ENCODE measurements at places on chromosomes 1 and 21.

- DNase-seq, result no peak
Observed at GRCh38 chr1:174469687-174470086, 21.9 kb downstream of the GPR52 start.

GRCh38 chr21:44657635-44658540 lies at the start of gene KRTAP12-3:
KRTAP12-3 (plus strand) TSS chr21:44657932; CDS start chr21:44657980, 48 bp downstream.
- DNase-seq, result no peak

DNA sequence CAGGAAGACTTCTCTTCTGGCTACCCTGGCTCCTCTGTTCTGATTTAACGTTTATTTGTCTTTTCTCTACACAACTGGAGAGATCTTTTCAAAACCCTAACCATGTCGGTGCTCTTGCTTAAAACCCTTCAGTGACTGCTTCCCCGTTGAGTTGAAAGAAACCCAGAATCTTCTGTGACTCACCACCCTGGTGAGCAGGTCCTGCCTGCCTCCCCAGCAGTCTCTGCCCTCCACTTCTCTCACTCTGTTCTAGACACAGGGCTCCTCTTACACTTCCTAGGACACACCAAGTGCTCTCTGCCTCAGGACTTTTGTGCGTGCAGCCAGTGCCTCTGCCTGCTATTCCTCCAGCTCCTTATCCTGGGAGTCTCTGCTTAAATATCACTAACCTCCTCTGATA lies 131.4 kb downstream of the IER5 start:
- DNase-seq, result no peak

- peak; percentile 66 for DNase-seq
Observed at GRCh38 chr1:27366113-27366410, 699 bp downstream of the MAP3K6 start.

- no peak for DNase-seq
Observed at GRCh38 chr1:77514921-77515776, 167.3 kb downstream of the ZZZ3 start.

DNA sequence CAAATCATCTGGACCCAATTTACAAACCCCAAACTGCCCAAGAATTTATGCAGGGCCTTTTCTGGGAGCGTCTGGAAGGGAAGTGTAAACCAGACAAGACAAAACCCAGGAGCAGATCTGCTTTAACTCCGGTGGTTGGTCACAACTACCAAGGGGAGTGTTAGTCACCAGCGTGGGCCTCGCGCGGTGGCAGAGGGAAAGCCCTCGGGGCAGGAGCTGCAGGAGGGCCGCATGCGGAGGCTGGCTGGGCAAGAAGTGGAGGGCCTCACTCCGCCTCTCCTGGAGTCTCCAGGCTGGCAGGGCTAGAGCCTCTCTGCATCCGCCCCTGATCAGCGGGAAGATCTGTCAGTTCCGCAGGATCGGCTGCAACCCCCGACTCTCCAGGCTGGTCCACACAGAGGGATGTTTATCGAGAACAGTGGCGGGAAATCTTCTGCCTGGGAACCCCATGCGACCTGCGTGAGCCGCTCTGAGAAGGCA lies 2.0 kb downstream of the COL24A1 start:
- no peak for DNase-seq

DNA sequence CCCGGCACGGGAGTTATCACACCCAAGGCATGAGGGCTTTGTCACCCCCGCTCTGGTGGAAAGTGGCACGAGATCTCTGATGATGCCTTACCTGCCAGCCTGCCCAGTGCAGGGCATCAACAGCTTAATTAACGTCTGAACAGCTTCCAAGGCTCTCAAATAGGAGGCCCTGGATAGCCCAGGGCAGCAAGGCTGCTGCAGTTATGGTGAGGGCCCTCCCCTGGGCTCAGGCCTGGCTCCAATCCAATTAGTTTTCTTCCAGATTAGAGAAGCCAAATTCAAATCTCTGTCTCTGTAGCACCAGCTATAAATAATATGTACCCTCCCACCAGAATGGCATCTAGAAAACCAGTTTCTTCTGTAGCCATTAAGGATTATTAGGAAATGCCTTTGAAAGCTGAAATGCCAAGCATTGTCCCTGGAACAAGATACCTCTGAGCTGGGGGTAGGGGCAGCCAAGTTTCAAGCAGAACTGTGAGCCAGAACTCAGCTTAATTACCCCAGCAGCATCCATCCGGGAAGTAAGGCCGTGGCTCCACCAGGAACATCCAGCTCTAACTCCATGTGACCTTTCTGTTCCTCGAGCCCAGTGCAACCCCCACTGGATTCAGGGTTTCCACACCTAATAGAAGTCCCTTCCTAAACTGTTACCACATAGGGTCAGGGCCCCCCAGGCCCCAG lies 12.5 kb downstream of the QSOX1 start:
- DNase-seq, result no peak

DNA sequence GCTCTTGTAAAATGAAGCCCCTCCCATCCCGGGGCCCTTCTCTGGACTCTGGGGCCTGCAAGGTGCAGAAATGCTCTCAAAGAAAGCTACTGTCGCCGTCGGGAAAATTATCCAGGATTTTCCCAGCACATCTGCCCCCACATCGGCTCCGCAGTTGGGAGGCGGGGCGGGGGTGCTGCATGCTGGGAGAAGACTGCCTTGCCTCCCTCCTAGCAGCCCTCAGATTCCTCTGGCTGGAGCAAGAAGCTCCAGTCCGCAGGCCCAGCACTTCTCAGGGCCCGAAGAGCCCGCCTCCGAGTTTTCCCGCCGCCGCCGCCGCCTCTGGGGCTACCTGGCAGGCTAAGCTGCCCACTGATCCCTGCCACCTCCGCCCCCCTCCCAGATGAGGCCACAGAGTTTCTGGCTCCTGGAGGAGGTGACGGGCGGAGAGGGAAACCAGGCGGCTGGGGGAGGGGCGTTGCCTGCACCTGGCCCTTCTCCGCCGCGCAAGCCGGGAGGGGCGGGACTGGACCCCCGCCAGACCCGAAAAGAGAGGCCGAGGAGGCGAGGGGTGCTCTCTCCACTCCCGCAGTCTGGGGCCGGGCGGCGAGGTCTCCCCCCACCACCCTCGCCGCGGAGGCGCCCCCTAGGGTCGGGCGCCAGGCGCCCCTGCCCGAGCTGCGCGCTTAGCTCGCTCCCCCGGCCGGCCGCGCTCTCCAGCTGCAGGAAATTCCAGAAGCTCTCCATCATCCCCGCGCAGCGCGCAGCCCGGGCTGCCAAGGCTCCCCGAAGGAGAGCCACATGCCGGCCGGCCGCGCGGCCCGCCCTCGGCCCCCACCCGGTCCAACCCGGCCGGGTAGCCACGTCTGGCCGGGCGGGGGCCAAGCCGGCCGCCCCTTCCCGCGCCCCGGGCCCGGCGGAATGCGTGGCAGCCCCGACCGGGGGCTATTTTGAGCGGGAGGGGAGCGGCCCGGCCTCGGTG lies 28.8 kb downstream of the AHDC1 start:
- DNase-seq, result no peak

GRCh38 chr21:42500736-42501135 lies 4.7 kb upstream of the RSPH1 start:
- no peak for DNase-seq

DNA sequence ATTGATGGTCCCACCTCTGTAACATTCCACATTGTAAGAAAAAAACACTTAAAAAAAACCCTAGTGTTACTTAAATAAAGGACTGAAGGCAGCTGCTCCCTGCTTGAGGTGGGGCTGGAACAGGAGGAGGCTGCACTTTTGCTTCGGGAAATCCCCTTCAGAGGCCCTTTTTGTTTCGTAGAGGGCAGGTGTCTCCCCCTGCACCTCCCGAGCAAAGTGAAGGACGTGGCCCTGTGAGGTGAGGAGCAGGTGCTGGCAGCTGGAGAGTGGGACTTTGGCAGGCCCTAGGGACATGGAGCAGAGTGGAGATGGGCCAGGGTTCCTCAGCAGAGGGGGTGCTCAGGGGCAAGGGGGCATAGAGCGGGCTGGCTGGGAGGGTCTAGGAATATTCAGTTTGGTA lies 33.4 kb upstream of the WNT4 start:
- DNase-seq, result no peak

- no peak for DNase-seq
Observed at GRCh38 chr1:230284891-230285290, 141.2 kb downstream of the PGBD5 start.

DNA sequence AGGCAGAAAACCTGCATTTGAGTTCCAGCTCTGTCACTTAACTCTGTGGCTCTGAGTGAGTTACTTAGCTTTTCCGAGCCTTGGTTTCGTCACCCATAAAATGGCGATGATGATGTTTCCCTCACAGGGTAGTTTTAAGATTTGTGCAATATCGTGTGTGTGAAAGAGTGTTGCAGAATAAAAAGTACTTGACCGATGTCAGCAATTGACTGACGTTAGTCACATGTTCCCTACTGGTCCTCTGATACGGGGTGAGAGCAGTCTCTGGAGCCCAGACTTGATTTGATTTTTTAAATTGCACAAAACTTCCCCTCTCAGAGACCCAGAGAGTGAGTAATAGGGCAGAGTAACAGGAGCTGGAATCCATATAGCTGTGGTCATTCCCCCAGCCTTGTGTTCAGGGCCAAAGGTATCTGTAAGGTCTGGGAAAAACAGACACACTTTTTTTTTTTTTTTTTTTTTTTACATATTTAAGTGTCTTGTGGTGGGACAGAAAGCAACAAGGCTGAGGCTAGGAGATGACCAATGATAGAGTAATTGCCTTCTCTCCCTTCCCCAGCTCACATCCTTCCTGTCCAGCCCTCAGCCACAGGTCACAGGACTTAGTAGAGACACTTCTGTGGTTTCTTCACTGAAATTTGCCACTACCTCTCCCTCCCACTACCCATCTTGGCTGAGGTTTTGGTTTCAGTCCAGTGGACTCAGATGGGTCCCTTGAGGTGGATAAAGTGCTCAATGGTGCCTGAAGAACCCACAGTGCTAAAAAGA lies 2.0 kb downstream of the FCER1G start:
- no peak for DNase-seq

GRCh38 chr1:151553659-151554058 lies 13.6 kb downstream of the TUFT1 start:
- DNase-seq, result no peak

- peak; percentile 72 for DNase-seq
Observed at GRCh38 chr1:32989160-32990050, 24.8 kb upstream of the RNF19B start.

GRCh38 chr1:8179132-8179793 lies 138.7 kb upstream of the SLC45A1 start:
- no peak for DNase-seq

- no peak for DNase-seq
Observed at GRCh38 chr1:232327269-232327668, 302.7 kb downstream of the SIPA1L2 start.

GRCh38 chr1:3463013-3463385 lies 8.5 kb downstream of the ARHGEF16 start:
- DNase-seq, result no peak

GRCh38 chr21:44903050-44903685 lies 17.5 kb downstream of the ITGB2 start:
- no peak for DNase-seq

- no peak for DNase-seq
Observed at GRCh38 chr1:51690285-51690961, 73.5 kb downstream of the OSBPL9 start.

GRCh38 chr1:48725341-48726046 lies 51.2 kb downstream of the BEND5 start:
- no peak for DNase-seq

GRCh38 chr1:172460887-172461315 lies 17.0 kb upstream of the PIGC start:
- no peak for DNase-seq

DNA sequence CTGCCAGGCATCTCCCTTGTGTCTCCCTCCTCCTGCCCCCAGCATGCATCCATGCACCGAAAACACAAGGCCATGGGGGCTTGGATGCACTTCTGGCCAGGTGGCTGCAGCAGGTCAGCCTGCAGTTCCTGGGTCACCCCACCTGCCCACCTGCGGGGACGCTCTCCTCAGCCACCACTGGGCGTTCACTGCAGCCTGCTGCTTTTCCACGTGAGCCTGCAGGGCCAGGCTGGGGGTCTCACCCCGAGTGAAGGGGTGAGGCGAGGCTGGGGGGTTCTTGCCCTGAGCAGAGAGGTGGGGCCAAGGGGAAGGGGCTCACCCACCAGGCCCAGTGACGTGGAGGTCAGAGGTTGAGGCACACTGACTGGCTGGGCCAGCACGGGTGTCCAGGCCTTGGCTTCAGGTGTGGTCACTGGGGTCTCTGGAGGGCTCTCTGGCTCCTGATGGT lies 64.6 kb downstream of the WNT9A start:
- DNase-seq, result peak; percentile 1

GRCh38 chr1:199335496-199335895 lies 692.0 kb upstream of the NR5A2 start:
- no peak for DNase-seq

DNA sequence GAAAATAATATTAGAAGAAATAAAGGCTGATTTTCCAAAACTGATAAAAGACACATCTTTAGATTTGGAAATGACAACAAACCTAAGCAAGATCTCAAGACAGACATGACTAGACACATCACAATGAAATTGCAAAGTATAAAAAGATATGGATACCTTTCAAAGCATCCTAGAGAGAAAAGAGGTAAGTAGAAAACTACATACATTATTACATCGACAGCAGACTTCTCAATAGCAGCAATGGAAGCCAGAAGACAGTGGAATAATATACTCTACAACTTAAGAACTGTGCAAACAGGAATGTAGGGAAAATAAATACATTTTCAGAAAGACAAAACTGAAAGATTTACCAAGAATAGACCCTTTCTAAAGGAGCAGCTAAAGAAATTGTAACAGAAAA lies 50.2 kb downstream of the DENND1B start:
- DNase-seq, result no peak

DNA sequence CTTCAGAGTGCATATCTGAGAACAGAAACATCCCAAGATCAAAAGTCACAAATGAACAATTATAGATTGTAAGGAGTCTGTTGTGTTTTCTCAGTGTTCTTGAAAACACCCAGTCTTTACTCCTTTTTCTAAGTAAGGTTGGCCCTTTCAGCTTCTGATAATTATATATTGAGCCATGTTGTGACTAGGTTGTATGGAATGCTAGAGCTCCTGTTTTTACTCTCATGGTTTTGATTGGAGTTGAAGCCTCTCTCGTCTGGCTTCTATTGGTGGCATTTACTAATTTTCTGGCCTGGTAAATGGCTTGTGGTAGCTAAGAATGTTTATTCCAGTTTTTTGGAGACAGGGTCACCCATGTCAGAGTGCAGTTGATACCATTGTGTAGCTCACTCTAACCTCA lies 84.7 kb downstream of the NDUFS5 start:
- no peak for DNase-seq

GRCh38 chr1:27535386-27535785 lies 45.4 kb upstream of the WASF2 start:
- no peak for DNase-seq

DNA sequence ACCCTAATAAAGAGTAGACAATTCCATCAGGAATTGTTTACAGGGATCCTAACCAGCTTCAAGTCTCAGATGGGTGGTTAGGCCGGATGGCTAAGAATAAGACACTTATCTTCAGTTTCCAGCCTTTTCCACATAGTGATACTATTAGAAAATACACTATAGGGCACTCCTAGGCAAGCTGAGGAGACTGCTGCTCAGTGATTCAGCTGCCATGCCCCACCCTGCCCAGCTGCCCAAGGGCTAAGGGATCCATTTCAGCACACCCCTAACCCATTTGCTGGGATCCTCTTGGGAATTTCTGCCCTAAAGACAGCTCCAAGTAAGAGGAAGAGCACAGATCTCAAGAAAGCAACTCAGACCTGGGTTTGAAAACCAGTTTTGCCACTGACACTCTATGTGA lies 31.9 kb downstream of the PLPP3 start:
- no peak for DNase-seq

GRCh38 chr1:208850442-208850841 lies 606.3 kb upstream of the PLXNA2 start:
- no peak for DNase-seq

- peak; percentile 58 for DNase-seq
Observed at GRCh38 chr1:180229483-180230415, at the start of gene LHX4. LHX4 (plus strand) TSS chr1:180230264; CDS start chr1:180230530, 266 bp downstream.

- no peak for DNase-seq
Observed at GRCh38 chr1:204564835-204565234, 48.6 kb downstream of the MDM4 start.

GRCh38 chr1:180462102-180462501 lies 40.3 kb downstream of the ACBD6 start:
- DNase-seq, result no peak

Measured in stimulated activated effector memory CD8-positive, alpha-beta T cell treated with anti-CD3 and anti-CD28 coated beads, Interleukin-12 subunit alpha, Interleukin-12 subunit beta, amount 100 ng/mL, for 72 hours (primary cell).